ENCODE measurements at places on chromosomes 6 and 20.

DNA sequence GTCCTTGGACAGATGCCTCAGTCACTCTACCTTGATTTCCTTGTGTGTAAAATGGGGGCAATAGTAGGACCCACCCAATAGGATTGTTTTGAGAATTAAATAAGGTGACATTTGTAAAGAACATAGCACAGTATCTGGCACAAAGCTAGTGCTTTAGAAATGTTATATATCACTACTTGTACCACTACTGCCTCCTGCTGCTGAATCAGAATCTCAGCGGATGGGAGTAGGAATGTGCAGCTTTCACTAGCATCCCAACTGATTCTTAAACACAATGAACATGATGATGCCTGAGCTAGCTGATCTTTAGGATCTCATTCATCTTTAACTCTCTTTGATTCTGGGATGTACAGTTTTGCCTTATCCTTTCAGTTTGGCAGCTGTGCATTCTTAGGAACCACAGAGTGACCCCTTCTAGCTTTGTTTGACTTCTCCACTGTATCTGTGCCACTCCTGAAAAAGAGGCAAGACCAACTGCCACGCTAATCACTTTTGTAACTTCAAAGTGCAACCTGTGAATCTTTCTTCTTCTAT lies 7.2 kb downstream of the PBOV1 start:
- ATAC-seq = no peak

GRCh38 chr6:46113370-46113769 lies 16.4 kb upstream of the ENPP4 start:
- no peak for ATAC-seq

- ATAC-seq = no peak
Measured at GRCh38 chr20:137668-138490, 4.5 kb upstream of the DEFB126 start.

DNA sequence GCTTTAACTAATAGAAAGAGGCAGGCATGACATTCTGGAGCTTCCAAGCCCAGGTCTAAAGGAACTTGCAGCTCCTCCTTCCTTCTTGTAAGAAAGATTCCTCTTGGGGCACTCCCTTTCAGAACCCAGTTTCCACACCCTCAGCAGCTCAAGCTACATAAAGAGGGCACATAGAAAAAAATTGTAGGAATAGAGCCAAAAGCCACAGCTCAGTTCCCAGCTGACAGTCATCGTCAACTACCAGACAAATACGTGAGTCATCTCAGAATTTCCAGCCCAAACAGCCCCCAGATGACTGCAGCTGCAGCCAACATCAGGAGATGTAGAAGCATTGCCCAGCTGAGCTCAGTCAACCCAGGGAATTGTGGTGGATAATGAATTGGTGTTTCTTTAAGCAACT lies 349.8 kb upstream of the ARID1B start:
- peak; percentile 13 for ATAC-seq

DNA sequence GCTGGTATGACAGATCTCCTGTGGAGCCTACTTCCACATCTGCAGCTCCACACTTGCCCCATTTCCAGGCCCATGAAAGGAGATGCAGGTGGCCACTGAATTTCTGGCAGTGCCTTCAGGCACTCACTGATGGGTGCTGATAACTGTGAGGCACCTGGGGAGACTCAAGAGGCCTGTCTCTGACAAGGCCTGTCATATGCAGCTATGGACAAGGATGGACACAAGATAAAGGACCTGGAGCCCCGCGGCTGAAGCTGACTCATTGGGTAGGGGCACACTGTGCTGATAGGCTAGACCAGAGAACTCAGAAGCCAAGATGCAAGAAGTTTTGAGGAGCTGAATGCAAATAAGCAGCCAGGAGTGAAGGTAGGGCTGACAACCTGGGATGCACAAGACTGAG lies 81.0 kb upstream of the LRFN2 start:
- no peak for ATAC-seq

DNA sequence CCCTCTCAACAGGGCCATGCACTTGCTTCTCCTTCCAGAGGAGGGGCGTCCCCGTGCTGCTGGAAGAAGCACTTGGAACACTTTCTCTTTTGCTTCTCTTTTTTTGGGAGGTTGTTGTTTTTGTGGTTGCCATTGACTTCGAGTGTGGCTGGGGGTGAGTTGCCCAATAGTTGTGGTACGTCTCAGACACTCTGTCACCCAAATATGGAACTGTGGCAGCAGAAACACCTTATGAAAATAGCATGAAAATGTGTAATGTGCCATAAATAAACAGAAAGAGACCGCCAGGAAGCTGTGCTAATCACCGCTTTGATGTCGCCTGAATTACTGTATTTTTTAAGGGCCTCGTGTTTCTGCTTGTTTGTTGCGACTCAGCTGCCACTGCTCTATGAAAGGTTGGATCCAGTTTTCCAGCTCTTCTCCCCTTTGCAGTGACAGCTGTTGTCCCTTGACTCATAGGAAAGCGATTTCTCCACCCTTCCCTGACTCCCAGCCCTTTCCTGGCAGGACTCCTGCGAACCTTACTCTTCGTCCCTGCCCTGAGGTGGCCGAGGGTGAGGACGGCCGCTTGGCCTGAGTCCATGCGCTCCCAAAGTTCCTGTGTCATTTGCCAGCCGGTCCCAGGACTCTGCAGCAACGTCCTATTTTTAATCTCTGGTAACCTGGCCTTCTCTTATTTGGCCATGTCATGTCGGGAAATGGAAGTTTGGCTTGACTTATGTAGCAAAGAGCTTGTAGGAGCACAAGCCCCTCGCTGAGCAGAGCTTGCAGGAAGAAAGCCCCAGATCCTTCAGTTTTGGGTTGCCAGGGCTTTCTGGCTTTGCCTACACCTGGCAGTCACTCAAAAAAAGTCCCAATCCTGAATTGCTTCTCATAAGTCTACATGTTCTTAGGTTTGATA lies 694.6 kb downstream of the QKI start:
- no peak for ATAC-seq

GRCh38 chr20:4817230-4817671 lies 95.5 kb downstream of the PRND start:
- no peak for ATAC-seq

- ATAC-seq = no peak
Measured at GRCh38 chr20:51365670-51366069, 176.8 kb downstream of the NFATC2 start.

DNA sequence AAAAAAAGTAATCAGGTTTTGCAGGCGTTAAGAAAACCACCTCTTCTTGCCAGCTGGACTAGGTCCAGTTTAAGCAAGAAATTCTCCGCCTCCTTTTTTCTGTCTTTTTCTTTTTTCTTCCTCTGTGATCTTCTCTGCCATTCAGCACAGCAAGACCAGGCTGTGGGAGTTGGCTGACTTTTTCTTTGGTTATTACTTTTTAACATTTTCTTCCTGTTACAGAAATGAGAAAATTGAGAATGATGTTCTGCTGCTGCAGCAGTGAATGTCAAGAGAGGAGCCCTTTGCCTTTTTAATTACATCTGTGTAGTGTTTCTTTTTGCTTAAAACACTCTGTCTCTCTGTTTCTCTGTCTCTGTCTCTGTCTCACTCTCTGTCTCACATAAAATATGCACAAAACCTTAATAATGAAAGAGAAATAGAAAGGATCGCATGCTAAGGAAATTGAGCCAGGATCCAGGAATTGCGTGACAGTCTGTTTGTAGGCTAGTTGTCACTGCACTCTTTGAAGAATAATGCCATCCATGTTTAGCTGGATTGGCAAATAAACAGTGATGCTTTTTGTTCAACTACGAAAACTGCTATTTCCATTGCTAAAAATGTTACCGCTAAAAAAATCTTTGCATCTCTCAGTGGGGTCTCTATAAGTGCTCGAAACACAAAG lies 103.2 kb upstream of the SUPT3H start:
- no peak for ATAC-seq

- no peak for ATAC-seq
Measured at GRCh38 chr20:60512443-60512842, 554.2 kb downstream of the CDH26 start.

GRCh38 chr6:3345836-3346235 lies 87.1 kb downstream of the PSMG4 start:
- no peak for ATAC-seq

DNA sequence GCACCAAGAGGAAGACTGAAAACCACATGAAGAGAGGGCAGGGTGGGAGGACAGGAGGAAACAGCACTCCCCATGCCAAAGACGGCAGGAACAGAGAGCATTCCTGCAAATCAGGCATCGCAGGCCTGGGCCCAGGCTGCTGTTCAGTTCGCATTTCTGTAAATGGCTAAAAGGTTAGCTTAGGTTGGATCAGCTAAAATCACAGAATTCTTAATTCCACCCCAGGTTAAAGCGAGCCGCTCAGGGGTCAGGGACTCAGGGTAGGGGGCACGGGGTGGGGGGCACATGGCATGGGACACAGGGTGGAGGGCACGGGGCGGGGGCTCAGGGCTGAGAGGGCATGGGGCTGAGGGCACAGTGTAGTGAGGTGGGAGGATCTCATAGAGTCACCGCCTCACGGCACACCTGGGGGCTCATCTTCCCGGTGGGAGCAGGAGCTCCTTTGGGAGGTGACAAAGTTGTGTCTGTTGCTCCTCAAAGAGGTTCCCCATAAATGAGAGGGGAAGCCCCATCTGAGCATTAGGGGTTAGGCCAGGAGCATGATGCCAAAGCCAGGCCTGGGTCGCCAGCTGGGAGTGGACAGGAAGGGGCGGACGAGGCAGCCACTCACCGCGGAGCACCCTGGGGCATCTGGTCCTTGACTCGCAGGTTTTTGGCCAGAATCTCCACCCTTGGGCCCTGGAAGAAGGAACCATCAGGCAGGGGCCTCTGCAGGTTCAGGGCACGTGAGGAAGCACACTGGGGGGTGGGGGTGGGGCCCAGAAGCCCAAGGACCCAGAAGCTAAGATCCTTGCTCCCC lies 200.7 kb downstream of the PREX1 start:
- ATAC-seq = no peak

DNA sequence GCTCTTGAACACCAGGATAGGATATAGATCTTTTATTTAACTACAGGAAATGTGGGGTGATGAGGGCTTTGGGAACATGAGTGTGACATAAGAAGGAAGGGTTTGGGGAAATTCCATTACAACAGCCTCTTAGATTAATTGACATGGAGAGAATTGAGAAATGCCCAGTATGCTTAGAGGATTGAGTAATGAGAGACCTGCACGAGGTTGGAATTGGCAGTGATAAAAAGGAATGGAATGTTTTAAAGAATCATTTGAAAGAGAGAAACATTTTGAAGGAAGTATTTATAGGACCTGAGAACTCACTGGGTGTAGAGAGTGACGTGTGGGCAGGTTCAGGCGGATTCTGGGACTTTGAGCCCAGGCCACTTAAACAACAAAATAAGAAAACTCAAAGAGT lies 227.0 kb downstream of the BMP2 start:
- no peak for ATAC-seq

GRCh38 chr20:370977-371754 lies 9.4 kb upstream of the TRIB3 start:
- no peak for ATAC-seq

GRCh38 chr6:193773-194310 lies 98.4 kb upstream of the DUSP22 start:
- peak; percentile 75 for ATAC-seq
